Activated T-helper 1 cell treated with Interleukin-2 at 50 U/mL for 16 hours (primary cell): ENCODE measurements at places on chromosomes 13 and 19.

DNA sequence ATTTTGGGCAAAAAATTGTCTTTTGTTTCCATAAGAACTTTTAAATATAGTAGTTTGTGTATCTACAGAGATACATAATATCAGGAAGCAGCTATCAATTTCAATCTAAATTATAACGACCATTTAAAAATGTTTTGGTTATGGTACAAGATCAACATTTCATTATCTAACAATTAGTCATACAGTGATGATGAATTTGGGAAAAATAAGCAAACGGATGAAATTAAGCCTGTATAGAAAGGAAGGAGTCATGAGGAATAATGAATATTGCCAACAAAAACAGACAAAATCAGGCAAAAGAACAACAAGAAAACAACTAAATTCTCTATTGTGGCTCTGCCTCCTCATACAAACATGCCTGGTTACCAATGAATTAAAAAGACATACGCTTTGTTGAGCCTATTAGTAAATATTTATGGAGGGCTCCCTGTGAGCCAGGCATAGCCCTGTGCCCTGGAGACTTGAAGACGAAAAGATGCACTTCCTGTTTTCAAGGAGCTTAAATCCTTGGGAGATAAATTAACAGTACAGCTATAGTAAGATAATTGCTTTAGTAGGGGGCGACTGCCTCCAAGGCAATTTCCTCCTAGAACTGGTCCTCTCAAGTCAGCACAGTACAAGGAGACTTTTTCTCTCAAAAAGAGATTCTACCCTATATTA lies 73.0 kb downstream of the NALCN start:
- DNase-seq, result no peak

- no peak for DNase-seq
Measured at GRCh38 chr19:4974880-4975469, 6.1 kb downstream of the KDM4B start.

DNA sequence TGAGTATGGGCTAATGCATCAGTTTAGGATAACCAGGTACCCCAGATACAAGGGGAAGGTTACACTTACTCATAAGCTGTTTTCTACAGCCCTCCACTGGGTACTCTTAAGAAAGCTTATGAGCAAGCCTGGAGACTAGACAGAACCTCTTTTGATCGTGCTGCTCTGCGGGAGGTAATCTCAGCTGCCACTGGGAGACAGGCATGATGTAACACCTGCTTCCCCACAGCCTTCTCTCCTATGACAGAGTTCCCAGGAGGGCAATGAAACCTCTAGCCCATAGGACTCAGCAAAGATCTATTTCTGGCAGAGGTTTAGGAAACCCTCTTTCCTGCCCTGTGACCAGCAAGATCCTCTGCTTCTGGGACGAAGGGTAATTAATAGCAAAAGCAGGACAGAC lies 65.6 kb downstream of the WASF3 start:
- DNase-seq, result no peak

DNA sequence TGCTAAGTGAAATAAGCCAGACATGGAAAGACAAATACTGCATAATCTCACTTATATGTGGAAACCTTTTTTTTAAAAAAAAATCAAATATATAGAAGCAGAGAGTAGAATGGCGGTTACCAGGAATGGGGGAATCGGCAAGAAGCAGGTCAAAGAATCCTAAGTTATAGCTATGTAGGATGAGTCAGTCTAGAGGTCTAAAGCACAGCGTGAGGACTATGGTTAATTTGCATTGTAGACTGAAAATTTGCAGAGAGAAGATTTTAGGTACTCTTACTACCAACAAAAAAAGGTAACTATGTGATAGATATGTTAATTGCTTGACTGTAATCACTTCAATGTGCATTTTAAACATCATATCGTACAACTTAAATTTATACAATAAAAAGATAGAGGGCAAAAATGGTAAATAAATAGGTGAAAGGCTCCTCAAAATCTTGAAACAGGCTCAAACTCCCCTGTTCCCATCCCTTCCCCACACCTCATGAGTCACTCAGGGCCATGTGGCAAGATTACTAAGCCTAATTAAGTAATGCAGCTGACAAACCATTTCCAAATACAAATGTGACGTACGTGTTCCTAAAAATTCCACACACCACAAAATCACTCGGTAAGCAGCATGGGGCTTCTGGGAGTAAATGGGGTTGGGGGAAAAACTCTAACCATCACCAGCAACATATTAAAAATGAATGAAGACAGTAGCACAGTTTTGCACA lies 159.0 kb downstream of the USP12 start:
- DNase-seq, result no peak

DNA sequence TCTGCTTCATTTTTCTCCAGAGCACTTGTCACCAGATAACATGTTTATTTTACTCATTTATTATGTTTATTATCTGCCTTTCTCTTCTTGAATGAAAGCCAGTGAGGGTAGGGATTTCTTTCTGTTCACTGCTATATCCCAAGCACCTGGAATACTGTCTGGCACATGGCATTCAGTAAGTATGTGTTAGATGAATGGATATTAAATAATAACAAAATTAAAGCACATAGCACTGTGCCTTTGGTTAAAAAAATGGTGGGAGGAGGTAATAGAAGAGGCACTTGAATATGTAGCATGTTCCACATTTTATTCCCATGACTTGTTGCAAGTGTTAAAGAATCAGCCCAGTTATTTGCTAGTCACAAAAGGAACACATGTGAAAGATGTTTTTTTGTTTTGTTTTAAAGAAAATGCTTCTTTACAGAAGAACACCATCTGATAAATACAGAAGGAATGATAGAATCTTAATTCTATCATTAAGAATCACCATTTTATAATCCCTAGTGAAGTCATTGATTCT lies 151.0 kb downstream of the DLEU7 start:
- no peak for DNase-seq

GRCh38 chr13:25192936-25193335 lies 20.8 kb upstream of the AMER2 start:
- no peak for DNase-seq

- no peak for DNase-seq
Measured at GRCh38 chr13:109859898-109860297, 73.5 kb upstream of the IRS2 start.

- DNase-seq, result no peak
Measured at GRCh38 chr13:40438022-40438680, 228.3 kb downstream of the FOXO1 start.

GRCh38 chr13:30037766-30038165 lies 187.3 kb upstream of the UBL3 start:
- no peak for DNase-seq
